ENCODE measurements at places on chromosomes 5 and 9.

- no peak for DNase-seq
Observed at GRCh38 chr5:151897896-151898295, 26.8 kb downstream of the GLRA1 start.

- DNase-seq: no peak
Observed at GRCh38 chr5:6805841-6806240, 92.6 kb downstream of the TENT4A start.

DNA sequence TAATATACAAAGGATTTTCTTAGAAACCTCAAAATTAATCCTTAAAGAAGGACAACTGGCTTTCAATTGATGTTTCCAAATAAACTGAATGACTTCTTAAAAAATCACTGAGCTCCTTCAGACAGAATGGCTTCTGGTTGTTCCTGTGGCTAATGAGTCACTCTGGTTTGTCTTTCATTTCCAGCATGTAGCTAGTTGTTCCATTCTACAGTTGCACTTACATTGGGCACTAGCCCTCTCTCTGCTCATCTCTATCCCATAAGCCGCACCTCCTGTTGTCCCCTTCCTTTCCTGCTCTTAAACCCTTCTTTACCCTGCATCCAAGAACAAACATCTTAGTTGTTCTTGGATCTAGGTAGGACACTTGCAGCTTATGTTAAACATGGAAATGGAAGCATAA lies 235.3 kb upstream of the HAPLN1 start:
- no peak for DNase-seq

GRCh38 chr5:175393897-175394296 lies 50.1 kb downstream of the DRD1 start:
- DNase-seq: no peak

- DNase-seq: no peak
Observed at GRCh38 chr5:53453898-53454718, 26.3 kb upstream of the FST start.

- DNase-seq: no peak
Observed at GRCh38 chr9:137222190-137223077, at the start of gene RNF208. TSS of gene RNF208 (minus strand) at chr9:137222240. CDS start at chr9:137221212, 1,028 bp downstream.

DNA sequence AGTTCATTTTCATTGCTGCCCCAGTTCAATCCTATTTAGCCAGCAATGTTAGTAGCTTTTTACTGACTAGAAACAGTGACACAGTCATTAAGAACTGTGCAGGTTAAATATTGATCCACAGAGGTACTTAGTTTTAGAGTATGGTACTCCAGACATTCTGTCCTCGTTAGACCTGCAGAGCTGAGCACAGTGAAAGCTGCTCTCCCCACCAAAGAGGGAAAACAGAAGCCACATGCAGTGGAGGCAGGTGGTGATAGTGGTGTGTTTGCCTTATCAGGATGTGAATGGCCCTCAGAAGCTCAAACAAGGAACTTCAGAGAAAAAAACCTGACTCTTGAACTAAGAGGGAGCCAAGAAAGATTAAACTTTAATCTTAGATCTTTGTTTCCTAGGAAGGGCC lies 75.5 kb downstream of the UNC13B start:
- no peak for DNase-seq
